Neural progenitor cell (in vitro differentiated cells): ENCODE measurements at places on chromosomes 12 and 14. TPM values are rescaled to one million over a fixed set of nuclear protein-coding genes. Genes with fewer than 3 reads are reported as not detected.
A peak's percentile ranks its signal among the peaks of the same experiment; 100 is the strongest.

GRCh38 chr14:74488786-74489397, 4.2 kb downstream of the NPC2 start:
- DNase-seq, result no peak

The HHIPL1 gene
- 0.32 and 1.2 TPM in 2 replicates for total RNA-seq

- DNase-seq, result peak; percentile 92
Measured at GRCh38 chr12:2794736-2795289, at the start of gene FKBP4. TSS of gene FKBP4 (plus strand) at chr12:2794970. CDS start at chr12:2795140, 170 bp downstream.

The B4GALNT3 gene
- total RNA-seq, result 29.0 and 30.8 TPM in 2 replicates

GRCh38 chr12:53004178-53004577, 2.1 kb upstream of the EIF4B start:
- peak; percentile 56 for DNase-seq

DNA sequence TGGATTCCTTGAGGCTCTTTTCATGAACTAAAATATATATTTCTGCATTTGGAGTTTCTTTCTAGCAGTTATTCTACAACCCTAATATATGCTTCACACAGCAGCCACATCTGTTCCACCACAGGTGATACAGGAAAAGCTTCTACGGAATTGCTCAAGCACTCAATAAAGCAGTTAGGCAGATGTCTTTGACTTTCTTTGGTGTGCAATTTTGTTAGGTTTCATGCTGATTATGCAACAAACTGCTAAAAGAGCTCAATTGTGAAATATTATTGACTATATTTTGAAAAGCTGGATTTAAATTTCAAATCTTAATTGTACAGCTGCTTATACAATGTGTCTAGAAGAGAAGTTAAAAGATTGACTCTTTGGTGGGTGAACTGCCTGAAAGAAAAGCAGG, 1055.6 kb upstream of the FBXO33 start:
- DNase-seq, result no peak

The ASCL1 gene
- 0.21 TPM in 1 of 2 replicates, not detected in the other for total RNA-seq

The ASIC1 gene
- total RNA-seq, result 2.5 and 5.6 TPM in 2 replicates

The AGAP2 gene
- 1.7 and 2.7 TPM in 2 replicates for total RNA-seq

GRCh38 chr14:87691042-87691881, 301.7 kb downstream of the GALC start:
- no peak for DNase-seq

- DNase-seq, result no peak
Measured at GRCh38 chr12:50520416-50521207, 15.8 kb downstream of the DIP2B start.

The SLC35E3 gene
- total RNA-seq, result 1.5 and 3.5 TPM in 2 replicates

The DEGS2 gene
- 0.25 TPM in 1 of 2 replicates, not detected in the other for total RNA-seq

DNA sequence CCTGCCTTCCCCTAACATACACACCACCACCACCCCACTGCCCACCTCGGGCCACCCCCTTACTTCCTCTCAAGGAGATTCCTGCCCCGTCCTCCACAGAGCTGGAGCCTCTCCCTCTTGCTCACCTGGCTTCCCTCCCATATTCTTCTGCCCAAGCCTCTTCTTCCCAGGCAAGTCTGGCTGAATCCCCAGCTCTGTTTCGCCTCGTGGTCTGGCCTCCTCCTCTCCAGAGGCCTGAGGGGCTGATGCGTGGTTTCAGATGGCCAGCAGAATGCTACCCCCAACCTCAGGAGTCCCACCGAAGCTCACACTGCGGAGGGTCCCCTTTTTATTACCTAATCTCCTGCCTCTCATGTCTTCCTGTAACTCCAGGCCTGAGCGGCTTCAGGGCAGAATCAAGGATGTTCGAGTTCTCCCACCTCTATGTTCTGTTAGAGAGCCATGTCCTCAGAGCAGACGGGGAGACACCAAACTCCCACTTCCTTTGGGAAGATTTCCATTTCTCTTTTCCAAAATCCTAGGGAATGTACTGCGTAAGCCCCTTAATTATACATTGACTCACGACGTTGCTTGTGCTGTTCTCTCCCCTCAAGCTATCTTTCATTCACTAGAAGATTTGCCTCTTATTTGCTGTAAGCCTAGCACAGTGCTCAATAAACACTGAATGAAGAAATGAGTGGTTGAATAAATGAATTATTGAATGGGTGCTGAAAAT, 33.9 kb upstream of the LTBP2 start:
- DNase-seq, result no peak

GRCh38 chr12:19421503-19422282, 17.6 kb upstream of the AEBP2 start:
- no peak for DNase-seq

GRCh38 chr14:52060080-52060479, 8.8 kb downstream of the NID2 start:
- DNase-seq, result no peak
